Activated T-cell treated with anti-CD3 and anti-CD28 coated beads for 1 hour (primary cell): ENCODE measurements at places on chromosomes 16 and 17.

DNA sequence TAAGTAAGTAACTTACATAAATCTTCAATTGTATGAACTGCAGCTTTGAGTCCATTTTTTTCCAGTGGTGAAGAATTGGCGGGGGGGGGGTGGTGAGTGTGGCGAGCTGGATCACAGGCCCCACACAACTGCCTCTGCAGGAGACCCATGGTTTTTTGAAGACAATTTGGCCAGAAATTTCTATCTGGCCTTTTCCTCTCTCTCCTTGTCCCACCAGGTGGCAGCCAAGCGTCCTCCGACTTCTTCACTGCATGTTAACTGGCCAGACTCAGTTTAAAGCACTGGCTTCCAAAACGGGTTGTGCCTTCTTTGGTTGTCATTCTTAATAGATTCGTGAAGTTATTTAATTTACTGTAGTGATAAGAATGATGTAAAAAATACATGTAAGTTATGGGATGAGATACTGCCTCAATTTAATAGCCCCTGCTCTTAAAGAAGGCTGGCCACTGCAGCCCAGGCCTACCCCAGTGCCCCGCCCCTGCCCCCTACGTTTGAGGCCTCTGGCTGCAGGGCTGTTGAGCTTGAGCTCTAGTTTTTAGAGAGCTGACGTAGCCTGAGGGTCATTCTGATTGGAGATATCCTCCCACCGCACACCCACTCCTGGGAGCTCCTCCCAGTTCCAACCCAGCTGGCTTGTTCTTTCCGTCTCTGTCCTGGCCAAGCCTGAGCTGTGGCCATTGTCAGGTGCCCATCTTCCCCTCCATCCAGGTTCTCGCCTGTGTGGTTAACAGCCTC, 36.4 kb downstream of the AKAP1 start:
- DNase-seq: no peak

- DNase-seq: no peak
Observed at GRCh38 chr17:58630883-58631522, 60.8 kb downstream of the TEX14 start.

GRCh38 chr17:74779501-74779900, 3.4 kb upstream of the NAT9 start:
- DNase-seq: no peak

GRCh38 chr16:49453021-49453420, 79.4 kb downstream of the C16orf78 start:
- DNase-seq: no peak

GRCh38 chr17:79002291-79002690, 7.3 kb downstream of the CANT1 start:
- no peak for DNase-seq

DNA sequence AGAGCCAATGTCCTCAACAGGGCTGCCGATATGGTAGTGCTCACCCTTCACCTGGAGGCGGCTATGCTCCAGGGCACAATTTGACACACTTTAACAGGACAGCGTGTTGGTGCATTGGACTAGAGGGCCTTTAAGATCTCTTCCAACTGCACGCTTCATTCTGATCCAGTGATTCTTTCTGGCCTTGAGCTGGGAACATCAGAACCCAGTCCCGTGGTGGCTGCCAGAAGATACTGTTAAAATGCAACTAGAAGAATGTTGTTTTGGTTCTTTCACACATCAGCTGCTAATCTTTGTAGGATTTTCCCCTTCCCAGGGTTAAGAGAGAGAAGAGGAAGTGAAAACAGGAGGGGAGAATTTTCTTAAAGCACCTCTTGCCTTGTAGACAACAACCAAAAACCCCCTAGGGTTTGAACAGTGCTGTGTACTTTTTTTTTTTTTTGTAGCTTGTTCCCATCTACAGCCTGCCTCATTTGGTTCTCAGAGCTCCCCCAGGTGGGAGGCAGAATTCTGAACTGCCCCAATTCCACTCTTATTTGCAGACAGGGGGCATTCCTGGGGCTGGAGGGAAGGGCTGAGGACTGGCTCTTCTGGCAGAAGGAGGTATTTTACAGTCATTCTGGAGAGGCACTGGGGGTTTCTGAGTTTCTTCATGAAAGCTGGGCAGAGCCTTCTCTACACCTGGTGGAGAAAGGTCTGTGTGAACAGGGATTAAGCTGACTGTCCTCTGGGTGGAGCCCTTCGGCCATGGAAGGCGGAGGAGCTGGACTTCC, 32.4 kb downstream of the SMARCE1 start:
- no peak for DNase-seq

DNA sequence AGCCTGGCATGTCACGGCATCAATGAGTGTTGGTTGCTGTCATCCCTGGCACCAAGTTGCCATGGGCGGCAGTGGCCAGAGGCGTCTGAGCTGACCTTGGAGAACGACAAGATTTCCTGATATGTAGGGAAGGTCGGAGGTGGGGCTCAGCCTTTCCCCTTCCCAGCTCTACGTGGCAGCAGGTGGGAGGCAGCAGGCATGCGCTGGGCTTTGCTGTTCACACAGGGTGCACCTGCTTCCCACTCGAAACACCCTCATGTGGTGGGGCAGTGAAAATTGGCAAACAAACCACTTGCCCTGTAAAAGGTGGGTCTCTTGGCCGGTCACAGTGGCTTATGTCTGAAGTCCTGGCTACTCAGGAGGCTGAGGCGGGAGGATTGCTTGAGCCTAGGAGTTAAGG, 12.3 kb upstream of the TFAP4 start:
- no peak for DNase-seq

GRCh38 chr17:10089196-10089804, 109.1 kb downstream of the GAS7 start:
- no peak for DNase-seq

GRCh38 chr17:82881324-82881823, 41.6 kb upstream of the ZNF750 start:
- DNase-seq: no peak

DNA sequence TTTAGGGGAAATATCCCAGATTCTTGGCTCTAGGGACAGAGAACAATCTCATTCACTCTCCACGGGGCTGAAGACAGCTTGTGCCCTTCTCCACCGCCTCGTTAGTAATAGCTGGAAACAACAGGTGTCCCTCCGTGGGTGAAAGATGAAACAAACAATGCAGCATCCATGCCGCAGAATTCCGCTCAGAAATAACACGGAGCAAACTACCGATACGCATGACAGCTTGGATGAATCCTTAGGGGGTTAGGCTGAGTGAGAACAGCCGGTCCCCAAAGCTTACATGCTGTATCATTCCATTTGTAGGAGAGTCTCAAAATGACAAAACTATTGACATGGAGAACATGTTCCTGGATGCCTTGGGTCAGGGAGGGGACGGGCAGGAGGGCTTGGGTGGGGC, 29.4 kb upstream of the CACNG1 start:
- DNase-seq: no peak

DNA sequence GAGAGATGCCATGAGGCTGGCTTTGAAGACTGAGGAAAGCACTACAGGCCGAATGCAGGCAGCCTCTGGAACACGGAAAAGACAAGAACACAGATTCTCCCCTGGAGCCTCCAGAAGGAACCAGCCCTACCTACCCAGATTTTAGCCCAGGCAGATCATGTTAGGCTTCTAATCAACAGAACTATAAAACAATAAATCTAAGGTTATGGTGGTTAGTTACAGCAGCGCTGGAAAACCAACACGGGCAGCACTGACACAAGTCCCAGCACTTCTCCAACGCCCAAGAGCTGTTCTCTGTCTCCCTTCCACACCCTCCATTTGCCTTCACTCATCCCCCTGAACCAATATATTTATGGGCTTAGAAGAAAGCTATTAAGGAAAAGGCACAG, 7.5 kb downstream of the ANKRD11 start:
- no peak for DNase-seq

GRCh38 chr17:12050646-12051225, 30.1 kb downstream of the MAP2K4 start:
- no peak for DNase-seq

DNA sequence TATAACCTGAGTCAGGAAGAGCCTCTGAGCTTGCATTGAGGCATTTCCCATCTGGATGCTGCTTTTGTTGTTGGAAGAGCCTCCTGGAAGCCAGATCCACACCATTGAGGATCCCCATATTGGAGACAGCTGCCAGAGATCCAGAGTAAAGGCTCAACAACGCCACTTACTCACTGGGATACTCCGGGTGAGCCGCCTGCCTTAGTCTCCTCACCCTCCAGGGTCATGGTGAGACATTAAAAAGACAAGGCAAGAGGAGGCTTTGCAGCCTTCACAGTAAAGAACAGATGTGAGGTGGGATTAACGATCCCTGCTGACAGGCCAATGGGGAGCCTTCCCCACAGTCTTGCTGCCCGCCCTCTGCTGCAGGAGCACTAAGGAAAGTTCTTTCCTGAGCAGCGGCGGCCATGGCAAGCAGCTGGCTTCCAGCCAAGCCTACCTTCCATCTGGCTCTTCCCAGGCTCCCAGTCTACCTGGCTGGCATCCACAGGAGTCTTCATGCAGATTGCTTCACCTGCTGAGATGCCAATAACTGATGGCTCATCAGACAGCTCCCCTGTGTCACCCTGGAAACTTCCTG, 198.5 kb downstream of the CYLD start:
- no peak for DNase-seq

DNA sequence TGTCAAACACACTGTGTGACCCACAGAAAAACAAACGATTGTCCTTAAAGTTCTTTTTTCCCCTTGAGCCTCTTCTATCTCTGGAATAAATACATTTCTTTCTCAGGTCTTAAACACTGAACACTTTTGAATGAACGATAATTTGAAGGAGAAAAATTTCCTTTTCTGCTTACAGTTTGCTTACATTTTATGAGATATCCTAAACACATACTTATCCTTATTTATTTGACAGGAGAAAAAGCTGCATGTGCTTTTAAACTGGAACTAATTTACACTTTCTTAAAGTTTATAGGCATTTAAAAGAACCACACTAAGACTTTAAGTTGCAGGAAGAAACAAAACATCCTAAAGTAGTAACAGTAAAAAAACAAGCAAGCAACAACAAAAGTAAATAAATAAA, 4.7 kb upstream of the IGF2BP1 start:
- DNase-seq: no peak

DNA sequence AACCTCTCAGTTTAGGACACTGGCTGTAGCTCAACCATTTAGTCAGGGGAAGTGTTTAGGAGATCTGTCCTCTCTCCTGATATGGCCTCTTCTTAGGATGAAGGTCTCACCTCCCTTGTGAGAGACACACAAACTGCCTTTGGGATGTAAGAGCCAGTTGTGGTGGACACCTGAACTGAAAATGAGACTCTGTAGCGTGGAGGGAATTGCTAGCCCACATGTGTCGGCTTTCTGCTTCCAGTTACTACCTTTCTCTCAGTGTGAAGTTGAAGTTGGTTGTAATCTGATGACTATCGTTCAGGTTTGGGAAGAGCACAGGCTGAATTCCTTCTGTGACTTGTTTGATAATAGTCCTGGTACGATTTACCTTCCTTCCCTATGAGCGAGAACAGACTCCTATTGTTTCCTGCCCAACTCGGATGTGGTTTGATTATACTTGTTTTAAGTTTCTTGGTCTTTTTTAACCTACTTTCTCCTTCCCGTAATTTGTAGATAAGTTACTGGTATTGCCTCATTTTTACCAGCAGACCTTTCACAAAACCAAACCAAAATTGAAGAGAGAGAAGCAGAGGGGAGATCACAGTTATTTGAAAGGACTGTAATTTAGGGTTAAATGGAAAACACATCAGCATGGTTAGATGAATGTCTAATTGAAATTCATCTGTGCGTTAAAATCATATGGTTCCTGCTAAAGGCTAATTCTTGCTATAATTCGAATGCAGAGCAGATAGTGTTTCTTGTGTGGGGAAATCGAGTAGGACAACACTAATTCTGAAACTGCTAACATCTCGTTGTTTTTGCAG, 43.2 kb downstream of the CLEC16A start:
- DNase-seq: no peak

- DNase-seq: no peak
Observed at GRCh38 chr17:76217081-76217480, 23.2 kb downstream of the RNF157 start.

- DNase-seq: no peak
Observed at GRCh38 chr17:64067657-64068056, 47.2 kb upstream of the ICAM2 start.

DNA sequence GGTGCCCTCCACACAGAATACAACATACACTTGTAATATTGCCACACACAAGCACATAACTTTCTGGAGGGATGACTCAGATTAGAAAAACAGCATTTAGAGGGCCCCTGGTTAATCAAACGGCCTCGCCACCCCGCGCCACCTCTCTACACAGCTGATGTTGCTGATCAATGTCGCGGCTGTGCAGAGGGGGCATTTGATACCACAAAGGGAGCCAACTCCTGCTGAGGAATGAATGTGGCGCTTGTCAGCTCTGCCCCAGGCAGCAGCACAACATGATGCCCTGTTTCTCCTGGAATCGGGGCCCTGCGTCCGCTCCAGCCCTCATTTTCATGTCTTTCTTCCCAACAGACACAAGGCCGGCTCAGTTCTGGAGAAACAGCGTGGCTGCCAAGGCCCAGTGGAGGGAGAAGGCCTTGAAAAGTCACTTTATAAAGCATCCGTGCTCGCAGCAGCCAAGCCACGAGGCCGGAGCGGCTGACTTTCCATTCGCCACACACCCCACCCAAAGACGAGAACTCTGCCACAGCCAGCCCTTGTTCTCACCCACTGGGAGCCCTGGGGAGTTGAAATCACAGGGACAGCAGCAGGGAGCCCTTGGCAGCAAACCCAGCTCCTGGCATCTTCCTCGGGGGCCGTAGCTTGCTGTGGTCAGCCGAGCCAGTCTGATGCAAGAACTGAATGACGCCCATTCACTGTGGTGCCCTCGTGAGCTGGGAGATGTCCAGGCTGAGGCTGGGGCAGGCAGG, 65.6 kb downstream of the XYLT1 start:
- no peak for DNase-seq

GRCh38 chr17:77865112-77865611, 93.3 kb upstream of the TNRC6C start:
- no peak for DNase-seq

GRCh38 chr17:2262135-2262587, 41.4 kb downstream of the SMG6 start:
- DNase-seq: no peak

GRCh38 chr17:78905116-78905515, 2.1 kb upstream of the CEP295NL start:
- no peak for DNase-seq

- DNase-seq: no peak
Observed at GRCh38 chr17:41959030-41959335, 7.6 kb upstream of the CNP start.

DNA sequence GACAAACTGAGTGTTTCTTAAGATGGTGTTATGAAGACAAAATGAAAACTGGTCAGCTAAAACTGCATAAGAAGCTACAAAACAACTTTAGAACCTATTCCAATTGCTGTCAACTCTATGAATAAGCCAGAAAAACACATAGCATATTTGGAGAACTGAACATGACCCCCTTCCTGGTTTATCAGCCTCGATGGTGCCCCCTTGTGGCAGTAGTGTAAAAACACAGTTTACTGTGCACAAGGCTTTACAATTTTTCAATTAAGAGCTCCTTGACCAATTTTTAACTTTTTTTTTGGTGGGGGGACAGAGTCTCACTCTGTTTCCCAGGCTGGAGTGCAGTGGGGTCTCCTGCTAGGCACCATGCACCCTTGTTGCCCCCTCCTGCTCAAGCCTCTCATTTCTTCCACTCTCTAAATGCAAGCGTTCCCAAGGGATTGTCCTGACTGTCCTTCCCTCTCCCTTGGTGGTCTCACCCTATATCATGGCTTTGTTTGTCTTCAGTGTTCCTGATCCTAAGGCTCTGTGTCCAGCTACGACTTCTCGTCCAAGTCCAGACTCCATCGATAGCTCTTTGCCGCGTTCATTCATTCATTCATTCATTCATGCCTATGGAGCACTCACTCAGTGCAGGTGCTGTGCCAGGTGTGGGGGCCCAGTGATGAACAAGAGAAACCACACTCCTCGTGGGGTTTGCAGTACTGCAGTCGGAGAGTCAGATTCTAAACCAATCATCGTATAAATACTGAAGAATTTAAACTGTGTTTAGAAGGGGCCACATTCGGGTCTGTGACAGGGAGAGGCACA, 7.5 kb downstream of the EIF1 start:
- peak; percentile 81 for DNase-seq
